Activated CD4-positive, alpha-beta memory T cell treated with anti-CD3 and anti-CD28 coated beads for 36 hours (primary cell): ENCODE measurements at places on chromosomes 6 and 20. TPM values are rescaled to one million over a fixed set of nuclear protein-coding genes. Genes with fewer than 3 reads are reported as not detected.

The SAMD5 gene
- total RNA-seq: 0.02 TPM

The TMC2 gene
- not detected for total RNA-seq

The RIPOR2 gene
- 68.7 TPM for total RNA-seq

The SPEF1 gene
- 0.17 TPM for total RNA-seq

The LY6G6C gene
- total RNA-seq: not detected

The MUC22 gene
- not detected for total RNA-seq

The AIG1 gene
- 16.1 TPM for total RNA-seq

The TMEM200A gene
- total RNA-seq: 0.78 TPM

The LY6G5B gene
- 11.6 TPM for total RNA-seq

The RIMS1 gene
- total RNA-seq: not detected

The CPXM1 gene
- total RNA-seq: 2.3 TPM

The C20orf96 gene
- total RNA-seq: 5.4 TPM

The SNAP91 gene
- total RNA-seq: not detected

The C20orf204 gene
- 3.1 TPM for total RNA-seq

The TRIM10 gene
- total RNA-seq: 0.38 TPM

The SLC17A1 gene
- total RNA-seq: not detected

The FBXO9 gene
- 55.6 TPM for total RNA-seq

The HUS1B gene
- total RNA-seq: 1.5 TPM

The IL17A gene
- total RNA-seq: 33.7 TPM

The RBPJL gene
- not detected for total RNA-seq

The SLC22A7 gene
- not detected for total RNA-seq

The NSFL1C gene
- 81.8 TPM for total RNA-seq

The PLCB4 gene
- not detected for total RNA-seq

The RFX6 gene
- total RNA-seq: not detected

The CYP39A1 gene
- not detected for total RNA-seq
